ENCODE measurements at places on chromosomes 3 and 15.

GRCh38 chr3:54830658-54831057 lies 97.2 kb downstream of the LRTM1 start:
- DNase-seq, result no peak

DNA sequence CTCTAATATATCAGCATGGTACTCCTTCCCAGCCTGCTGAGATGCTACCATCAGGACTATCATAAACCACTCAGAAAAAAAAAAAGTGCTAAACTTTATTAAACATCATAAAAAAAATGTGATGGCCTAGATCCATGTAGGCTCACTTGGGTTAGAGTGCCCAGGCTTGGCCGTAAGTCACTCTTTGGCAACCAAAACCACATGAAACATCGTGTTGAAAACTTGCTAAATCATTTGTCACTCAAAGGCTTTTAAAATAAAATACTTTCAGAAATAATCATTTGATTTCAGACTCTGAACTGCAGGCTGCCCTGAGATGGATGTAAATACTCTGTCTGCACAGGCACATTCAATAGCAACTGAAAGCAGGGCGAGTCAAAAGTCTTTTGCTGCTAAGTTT lies 78.4 kb upstream of the WNT5A start:
- no peak for DNase-seq

DNA sequence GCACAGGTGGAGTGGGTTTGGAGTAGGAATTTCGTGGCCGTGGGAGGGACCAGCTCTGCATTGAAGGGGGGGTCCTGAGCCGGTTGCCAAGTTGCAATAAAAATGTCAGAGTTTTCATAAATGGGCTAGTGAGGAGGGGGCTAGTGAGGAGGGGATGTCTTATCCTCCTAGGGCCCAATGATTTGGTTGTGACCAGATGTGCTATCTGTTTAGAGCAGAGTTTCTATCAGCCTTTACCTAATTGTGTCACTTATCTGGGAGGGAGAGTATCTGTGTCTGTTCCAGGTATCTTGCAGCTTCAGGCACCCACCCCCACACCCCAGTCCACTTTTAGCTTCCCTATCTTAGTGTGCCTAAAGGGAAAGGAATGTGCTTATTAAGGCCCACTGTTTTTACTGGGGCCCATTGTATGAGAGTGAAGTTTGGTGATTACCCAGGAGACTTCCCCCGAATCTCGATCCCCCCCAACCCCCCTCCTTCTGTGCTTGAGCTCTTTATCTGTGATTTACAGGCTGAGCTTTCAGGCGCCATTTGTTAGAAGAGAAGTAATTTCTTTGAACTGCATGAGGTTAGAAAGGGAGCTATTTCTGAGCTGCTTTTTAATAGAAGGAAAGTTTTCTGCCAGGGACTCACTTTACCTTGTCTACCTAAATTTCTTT lies 42.6 kb downstream of the PPCDC start:
- DNase-seq, result no peak

DNA sequence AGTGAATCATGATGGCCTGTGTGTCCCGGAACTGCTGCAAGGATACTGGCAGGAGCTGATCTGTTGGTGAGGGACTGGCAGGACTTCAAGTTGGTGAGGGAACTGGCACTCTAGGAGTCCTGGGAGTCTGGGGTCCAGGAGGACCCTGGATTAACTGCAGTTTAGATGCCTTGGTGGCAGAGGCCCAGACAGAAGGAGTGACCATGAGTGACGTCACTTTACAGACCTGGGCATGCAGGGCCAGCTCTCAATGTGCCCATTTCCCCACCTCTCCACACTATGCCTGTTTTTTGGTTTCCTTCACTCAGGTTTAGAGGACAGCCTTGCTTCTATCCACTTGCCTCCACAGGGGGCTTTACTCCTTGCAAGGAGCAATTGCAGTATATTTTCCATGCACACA lies 154.1 kb downstream of the EPHB1 start:
- DNase-seq, result no peak

GRCh38 chr3:97658668-97659285 lies 105.8 kb upstream of the ARL6 start:
- peak; percentile 53 for DNase-seq

DNA sequence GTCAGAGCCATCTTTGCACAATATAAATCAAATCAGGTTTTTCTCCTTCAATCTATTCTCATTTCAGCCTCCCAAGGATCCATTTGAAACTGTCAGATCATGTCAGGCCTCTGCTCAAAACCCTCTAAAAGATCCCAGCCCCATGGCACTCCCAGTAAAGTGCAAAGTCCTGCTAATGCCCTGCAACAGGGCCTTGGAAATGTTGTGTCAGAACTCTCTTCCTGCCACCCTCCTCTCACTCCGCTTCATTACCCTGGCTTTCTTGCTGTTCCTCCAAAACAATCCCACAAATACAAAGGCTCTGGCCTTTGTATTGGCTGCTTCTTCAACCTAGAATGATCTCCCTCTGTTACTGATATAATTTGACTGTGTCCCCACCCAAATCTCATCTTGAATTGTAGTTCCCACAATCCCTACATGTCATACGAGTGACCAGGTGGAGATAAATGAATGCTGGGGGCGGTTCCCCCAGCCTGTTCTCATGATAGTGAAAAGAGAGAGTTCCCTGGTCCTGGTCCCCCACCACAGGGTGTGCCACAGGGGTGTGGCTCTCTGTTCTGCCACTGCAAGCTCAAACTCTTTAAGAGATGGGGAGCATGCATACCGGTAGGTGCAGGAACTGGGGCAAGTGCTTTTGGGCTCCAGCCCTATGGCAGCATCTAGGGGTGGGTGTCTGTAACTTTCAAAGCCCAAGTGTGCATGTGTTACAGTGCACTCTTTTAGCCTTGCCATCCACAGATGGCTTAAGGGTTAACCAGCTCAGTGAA lies 22.9 kb upstream of the TRA2B start:
- no peak for DNase-seq

DNA sequence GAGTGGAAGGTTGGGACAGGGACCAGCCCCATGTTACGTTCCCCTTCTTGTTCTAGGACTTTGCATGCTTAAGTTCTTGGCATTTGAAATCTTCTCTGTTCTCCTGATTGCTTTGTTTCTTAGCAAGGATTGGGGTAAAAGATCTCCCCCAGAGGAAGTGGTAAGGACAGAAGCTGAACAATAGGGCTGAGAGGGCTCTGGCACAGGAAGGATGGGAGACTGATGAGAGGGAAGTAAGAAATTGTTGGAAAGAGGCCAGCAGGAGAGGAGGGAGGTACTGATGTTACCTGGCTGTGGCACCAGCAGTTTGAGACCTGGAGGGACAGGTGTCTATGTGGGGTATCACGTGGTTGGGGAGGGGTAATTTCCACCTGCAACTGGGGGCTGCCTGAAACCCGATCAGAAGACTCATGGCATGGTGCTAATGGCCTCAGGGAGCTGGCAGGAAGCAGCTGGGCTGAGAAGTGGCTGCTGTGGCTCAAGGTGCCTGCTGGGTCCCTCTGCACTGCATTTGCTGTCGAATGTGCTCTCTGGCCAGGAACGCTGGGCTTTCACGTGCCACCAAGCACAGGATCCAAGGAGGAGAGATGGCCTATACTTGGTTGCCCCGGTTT lies 108.4 kb downstream of the LSM3 start:
- DNase-seq, result no peak

DNA sequence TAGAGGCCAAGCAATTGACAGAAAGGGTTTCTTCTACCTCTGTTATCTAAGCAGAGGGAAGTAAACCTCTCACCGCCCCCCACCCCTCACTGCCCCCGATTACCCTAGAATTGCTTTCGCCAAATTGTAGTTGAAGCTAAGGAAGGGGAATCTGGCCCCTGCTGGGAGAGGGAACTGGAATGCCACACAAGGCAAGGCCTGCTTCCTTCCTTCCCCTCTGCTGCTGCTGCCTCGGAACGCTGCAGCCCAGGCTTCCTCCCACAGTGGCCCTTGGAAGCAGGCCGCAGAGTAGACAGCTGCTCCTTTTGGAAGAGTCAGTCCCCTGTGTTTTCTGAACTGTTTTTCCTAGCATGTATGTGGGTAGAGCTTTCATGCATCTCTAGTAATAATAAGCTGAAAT lies 21.6 kb downstream of the RLBP1 start:
- no peak for DNase-seq

- no peak for DNase-seq
These were observed 8.7 kb upstream of the GRM2 start for GRCh38 chr3:51698209-51698608.

DNA sequence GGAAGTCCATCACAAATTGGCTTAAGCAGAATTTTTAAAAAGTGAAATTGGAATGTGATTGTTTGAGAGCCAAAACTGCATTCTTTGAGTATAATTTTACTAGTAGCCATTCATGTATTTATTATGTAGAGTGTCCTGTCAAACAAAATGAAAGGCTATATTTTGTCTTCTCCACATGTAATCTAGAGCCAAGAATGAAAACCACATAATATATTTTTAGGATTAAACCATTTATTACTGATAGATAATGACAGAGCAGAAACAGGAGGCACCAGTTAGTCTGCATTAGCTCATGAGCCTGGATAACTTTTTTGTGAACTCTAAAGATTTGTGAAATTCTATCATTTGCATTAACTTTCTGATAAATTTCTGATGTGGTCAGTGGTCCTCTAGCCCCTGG lies 130.2 kb downstream of the FILIP1L start:
- no peak for DNase-seq

- DNase-seq, result no peak
These were observed 1.5 kb upstream of the TMEM212 start for GRCh38 chr3:171841620-171842000.

GRCh38 chr3:98530676-98531075 lies 1.1 kb upstream of the GPR15 start:
- no peak for DNase-seq

- DNase-seq, result no peak
These were observed 193.9 kb downstream of the ZNF621 start for GRCh38 chr3:40718681-40719080.

- DNase-seq, result no peak
These were observed 10.6 kb downstream of the FSTL1 start for GRCh38 chr3:120440001-120440703.

- no peak for DNase-seq
These were observed 128.3 kb downstream of the ATP10A start for GRCh38 chr15:25734680-25735355.

DNA sequence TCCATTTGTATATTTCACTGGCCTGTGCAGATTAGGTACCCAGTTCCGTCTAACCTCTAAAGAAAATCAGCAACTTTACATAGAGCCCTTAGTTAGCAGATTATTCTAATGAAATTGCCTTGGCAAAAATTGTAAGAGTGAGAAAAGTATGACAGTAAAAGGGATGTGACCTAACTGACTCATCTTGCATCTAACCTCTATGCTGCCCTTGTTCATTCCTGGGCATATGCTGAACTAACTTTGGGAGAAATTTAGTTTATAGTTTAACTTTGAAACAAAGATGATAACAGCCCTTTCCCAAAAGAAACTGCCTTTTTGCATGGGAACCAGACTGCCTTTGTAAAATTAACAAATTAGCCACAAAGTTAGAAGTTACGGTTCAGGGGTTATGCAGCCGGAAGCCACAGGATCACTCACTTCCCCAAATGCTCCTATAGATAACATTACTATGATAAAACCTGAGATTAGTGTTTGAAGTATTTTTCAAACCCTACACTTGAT lies 839.8 kb upstream of the ALCAM start:
- DNase-seq, result no peak

DNA sequence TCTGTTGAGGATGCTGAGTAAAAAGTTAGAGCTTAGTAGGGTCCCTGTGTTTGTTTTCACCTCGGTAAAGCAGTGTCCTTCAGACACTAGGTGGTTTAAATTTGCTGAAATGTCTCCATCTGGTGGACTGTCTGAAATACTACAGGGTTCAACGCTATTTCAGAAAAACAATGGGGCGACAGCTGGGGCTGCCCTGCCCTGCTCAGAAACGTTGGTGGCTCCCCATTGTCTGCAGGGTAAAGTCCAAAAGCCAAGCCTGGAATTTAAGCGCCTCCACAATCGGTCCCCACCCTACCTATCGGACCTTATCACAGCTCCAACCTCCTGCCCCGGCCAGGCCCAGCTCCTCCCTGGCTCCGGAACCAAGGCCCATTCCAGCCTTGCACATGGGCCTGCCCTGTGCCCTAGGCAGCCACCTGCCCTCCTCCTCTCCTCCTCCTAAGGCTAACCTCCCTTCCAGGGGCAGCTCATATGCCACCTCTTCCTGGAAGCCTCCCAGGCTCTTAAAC lies 4.3 kb upstream of the TSEN2 start:
- DNase-seq, result peak; percentile 9

- DNase-seq, result peak; percentile 32
These were observed 30.0 kb downstream of the SHQ1 start for GRCh38 chr3:72818092-72818773.

- DNase-seq, result no peak
These were observed 706.1 kb upstream of the GOLIM4 start for GRCh38 chr3:168801794-168802193.

DNA sequence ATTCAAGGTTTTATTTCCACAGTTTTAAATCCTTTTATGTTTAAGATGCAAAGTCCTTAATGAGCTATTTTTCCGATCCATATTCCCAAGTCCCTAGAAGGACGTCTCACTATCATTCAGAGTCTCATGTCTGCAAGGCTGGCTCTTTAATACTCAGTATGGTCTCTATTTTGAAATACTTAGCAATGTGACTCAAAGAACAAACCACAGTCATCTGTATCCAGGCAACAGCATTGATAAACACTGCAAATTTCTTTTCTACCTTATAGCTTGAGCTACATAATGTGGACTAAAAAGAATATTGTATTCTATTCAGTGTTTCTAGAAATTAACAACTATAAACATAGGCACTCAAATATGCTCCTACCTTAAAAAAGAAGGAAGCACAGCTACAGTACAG lies 588.3 kb upstream of the NAALADL2 start:
- no peak for DNase-seq

GRCh38 chr3:109089265-109089664 lies 28.7 kb downstream of the MORC1 start:
- DNase-seq, result no peak

DNA sequence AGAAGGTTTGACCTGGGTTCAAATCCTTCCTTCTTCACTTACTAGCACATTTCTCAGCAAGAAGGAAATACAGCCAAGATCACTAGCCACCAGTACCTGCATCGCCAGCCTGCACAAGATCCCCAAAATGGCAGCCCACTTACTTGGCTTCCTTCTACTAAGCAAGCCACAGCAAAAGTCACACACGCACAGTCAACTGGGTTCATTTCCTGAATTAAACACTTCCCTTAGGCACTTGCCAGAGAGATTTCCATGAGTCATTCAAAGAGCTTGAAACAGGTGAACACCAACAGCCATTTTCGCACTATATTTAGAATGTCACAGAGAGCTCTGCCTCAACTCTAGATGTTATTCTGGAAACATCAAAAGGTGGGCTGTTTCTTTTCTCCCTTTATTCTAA lies 42.6 kb downstream of the MGLL start:
- DNase-seq, result no peak

- DNase-seq, result no peak
These were observed 73.0 kb upstream of the POMGNT2 start for GRCh38 chr3:43178891-43179366.

GRCh38 chr3:45631486-45631885 lies 36.9 kb downstream of the LIMD1 start:
- no peak for DNase-seq

DNA sequence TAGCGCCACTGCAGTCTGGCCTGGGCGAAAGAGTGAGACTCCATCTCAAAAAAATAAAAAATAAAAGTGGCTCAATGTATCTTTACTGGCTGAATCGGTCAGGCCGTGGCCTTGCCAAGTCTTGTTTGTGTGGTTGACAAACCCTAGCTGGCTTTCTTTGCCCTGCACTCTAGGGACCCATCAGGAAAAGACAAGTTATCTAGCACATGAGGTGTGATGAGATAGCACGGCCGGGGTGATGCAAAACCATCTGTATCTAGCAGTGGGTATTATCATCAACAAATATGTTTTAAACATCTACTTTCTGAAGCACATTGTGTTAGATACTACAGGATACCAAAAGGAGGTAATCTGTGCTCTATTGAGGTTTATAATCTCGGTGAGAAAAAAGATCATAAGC lies 3.9 kb upstream of the DPP8 start:
- no peak for DNase-seq
